Left colon (tissue), 2 donors: ENCODE measurements at places on chromosomes 5 and 9. TPM values are rescaled to one million over a fixed set of nuclear protein-coding genes. Genes with fewer than 3 reads are reported as not detected.

DNA sequence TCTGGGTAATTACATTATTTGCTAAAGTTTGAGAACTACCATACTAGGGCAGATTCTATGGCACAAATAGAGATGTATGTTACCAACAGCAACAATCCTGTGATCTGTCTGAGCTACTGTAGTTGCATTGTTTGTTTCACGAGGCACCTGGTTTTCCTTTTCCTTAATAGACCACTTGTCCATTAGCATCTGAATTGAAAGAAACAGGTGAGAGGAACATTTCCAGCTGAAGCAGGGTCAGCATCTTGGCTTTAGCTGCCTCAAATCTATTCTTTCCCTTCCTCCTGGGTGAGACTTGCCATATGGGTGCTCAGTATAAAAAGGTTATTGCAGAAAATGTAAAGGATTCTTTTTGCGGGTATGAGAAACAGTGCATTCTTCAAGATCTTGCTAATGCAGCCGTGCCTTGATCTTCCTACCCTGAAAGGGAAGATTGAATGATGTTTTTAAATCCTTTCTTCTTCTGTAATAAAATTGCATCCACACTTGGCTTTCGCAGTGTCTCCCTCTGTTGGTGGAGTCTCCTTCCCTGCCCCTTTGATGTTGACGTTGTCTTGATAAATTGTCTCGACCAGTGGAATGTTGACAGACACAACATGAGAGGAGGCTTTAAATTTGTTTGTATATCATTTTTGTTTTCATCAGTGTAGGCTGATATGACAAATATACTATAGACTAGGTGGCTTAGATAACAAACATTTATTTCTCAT, 118.0 kb upstream of the BRINP1 start:
- no peak for DNase-seq

- no peak for DNase-seq
These were observed 70.4 kb upstream of the FCN1 start for GRCh38 chr9:134987906-134988700.

- DNase-seq = no peak
These were observed 4.5 kb downstream of the SLC45A2 start for GRCh38 chr5:33980030-33980429.

DNA sequence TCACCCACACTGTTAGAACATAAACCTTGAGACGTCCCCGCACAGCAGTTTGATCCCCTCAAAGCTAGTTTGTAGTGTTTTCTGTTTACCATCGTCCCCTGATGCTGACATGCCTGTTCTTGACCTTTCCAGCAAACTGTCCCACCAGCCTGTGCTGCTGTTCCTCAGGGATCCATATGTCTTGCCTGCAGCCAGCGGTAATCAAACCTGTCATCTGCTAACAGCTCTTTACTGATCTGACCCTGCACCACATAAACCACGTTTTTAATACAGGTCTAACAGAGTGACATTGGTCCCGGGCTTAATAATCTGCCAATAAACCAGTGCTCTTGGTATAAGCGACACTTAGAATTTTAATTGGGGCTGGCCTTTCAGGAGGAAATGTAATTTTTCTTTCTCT, 34.7 kb downstream of the PPIC start:
- DNase-seq = no peak

- no peak for DNase-seq
These were observed 109.0 kb downstream of the VAV2 start for GRCh38 chr9:133882849-133883755.

- DNase-seq = no peak
These were observed 118.4 kb downstream of the CTNND2 start for GRCh38 chr5:11785771-11786352.

GRCh38 chr5:83672646-83673045, 48.0 kb downstream of the HAPLN1 start:
- no peak for DNase-seq

DNA sequence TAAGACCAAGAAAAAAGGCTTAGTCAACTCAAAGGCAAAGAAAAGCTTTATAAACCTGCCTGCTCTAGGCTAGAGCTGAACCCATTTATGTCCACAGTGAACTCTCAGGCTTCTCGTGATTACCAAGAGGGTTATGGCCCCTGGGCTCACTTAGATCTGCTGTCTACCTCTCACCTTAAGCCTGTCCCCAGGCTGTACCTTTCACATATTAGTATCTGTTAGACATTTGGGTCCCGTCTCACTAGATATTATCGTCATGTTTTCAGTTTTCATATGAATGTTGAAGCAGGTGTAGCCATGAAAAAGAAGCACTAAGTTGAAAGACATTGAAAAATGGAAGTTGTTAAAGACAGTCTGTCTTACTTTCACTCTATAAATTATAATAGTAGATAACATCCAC, 75.2 kb upstream of the COX7C start:
- DNase-seq = no peak

DNA sequence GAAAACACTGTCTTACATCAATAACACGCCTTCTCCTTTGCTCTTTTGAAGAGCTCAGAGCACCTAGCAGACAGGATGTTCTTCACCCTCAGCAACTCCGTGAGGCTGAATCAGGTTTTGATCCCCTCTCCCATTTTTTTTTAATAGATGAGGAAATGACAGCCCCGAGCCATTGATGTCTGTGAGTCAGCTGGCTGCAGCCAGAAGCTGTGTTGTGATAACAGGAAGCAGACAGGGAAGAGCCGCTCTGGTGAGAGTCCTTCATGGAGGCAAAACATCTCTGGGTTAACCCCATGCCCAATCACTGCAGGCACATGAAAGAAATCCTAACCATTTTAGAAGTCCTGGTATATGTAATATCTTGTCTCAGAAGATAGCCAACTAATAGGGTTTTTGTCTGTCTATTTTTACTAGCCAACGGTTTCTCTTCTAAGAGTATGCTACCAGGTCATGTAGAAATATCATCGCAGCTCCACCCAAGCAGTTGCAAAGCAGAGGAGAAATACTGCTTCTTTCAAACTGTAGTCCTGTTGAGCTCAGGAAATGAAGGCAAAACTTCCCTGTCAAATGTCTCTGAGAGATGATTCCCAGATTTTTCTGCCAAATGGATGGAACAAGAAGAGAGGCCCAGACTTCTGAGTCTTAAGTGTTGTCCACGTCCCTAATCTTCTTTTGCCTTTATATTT, 568.9 kb downstream of the CCDC171 start:
- DNase-seq = no peak

- no peak for DNase-seq
These were observed 183.1 kb downstream of the PALM2AKAP2 start for GRCh38 chr9:109963079-109963478.

DNA sequence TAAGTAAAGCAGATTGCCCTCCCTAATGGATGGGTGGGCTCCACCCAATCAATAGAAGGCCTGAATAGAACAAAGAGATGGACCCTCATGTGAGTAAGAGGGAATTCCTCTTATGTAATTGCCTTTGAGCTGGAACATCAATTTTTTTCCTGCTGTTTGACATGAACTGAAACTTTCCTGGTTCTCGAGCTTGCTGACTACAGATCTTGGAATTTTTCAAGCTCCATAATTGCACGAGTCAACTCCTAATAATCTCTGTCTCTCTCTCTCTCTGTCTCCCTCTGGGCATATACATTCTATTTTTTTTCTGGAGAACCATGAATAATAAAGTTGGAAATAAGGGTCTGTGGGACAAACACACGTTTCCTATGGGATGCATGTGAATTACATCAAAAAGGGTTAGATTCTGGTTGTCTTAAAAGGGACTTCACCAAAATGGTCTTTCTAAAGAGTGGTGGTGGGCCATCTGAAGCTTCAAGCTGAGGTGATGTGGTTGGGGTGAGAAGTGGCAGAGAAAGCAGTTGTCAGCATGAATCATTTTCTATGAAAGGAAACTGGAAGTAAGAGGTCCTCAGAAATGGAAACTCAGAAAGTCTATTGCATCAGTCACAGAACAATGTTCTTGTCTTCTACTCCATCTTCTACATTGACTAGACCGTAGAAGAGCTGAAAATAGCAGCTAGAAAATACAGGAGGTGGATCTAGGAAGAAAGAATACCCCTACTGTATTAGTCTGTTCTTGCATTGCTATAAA, 47.0 kb upstream of the HOMER1 start:
- DNase-seq = no peak

DNA sequence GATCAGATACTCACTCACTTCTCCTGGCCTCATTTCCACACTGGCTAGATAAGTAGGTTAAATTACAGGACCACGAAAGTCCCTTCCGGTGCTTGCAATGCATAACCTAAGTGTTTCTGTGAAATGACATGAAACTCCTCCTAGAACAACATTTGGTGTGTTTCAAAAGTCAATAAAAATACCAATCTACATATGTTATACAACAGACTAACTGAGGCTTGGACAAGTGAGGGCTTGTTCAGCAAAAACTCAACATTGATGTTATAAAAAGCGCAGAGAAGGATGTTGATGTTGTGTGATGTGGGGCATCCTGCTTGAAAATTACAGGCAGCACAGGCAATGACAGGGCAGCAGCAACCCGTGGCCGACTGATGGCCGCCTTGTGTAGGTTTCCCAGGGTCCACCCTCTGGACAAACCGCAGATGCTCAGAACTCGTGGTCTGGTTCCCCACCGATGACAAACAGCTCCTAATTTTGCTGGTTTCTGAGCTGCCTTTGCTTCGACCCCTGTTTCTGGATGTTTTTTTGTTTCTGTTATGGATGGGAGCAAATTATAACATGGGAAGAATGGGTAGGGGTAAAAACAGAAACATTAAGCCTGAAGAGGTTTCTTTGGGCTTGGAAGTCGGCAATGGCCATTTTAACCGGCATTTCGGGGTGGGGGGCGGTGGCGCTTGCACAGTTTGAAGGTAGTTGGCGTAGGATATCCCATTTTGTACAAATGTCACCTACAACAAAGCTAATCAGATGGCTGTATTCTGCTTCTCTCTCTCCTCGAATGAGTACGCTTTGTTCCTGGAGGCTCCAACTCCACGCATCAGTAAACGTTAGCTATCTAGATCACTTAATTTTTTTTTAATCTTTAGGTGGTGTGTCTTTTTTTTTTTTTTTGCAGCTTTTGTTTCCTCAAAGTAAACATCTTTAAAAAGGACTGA, 116.1 kb downstream of the PDZD2 start:
- no peak for DNase-seq

Gene HEMGN
- not detected for total RNA-seq

Gene CPEB4
- 42.8 TPM for total RNA-seq

Gene ZCCHC7
- total RNA-seq = 16.1 TPM

Gene EIF4EBP3
- 32.9 TPM for total RNA-seq

Gene NIPAL4
- not detected for total RNA-seq

Gene SLC2A6
- 2.9 TPM for total RNA-seq

Gene DYNC2I2
- 34.8 TPM for total RNA-seq

Gene SELENOP
- 2,399 TPM for total RNA-seq

Gene SHOC1
- total RNA-seq = not detected

Gene TTC23L
- total RNA-seq = 0.12 TPM

Gene FOXI1
- 0.21 TPM for total RNA-seq

Gene HINT1
- total RNA-seq = 318 TPM
